ENCODE measurements at places on chromosomes 4 and X.

GRCh38 chr4:22460266-22460665 lies 55.6 kb downstream of the ADGRA3 start:
- DNase-seq = no peak

GRCh38 chr4:95831166-95831565 lies 8.7 kb upstream of the PDHA2 start:
- DNase-seq = no peak

- DNase-seq = no peak
These were observed 43.2 kb downstream of the HHIP start for GRCh38 chr4:144689125-144689524.

DNA sequence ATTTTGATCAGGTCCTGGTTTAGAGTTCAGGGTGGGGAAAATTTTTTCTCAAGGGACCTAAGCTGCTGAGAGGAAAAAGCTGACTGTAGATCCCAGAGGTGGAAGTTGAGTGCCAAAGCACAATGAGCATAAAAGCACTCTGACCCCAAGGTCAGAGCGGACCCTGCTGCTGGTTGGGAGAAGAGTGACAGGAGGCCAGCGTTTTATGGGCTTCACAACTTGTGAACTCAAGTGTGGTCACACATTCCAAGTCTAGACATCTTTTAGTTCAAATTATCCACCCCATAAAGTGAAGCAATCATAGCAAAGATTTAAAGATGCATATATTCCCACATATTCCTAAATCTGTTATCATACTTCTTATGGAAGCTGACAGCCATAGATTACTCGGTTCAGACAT lies 220.3 kb downstream of the CHIC2 start:
- no peak for DNase-seq

GRCh38 chrX:19689170-19689779 lies 174.0 kb upstream of the MAP3K15 start:
- DNase-seq = no peak

DNA sequence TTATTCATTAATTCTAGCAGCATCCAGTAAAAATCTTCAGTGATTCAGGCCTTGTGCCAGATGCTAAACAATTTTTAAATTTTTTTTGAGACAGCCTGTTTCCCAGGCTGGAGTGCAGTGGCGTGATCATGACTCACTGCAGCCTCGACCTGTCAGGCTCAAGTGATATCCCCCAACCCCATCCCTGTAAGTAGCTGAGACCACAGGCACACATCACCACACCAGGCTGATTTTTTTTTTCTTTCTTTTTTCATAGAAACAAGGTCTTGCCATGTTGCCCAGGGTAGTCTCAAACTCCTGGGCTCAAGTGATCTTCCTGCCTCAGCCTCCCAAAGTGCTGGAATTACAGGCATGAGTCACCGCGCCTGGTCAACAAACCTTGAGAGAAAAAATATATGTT lies 705.5 kb downstream of the ARAP2 start:
- no peak for DNase-seq

DNA sequence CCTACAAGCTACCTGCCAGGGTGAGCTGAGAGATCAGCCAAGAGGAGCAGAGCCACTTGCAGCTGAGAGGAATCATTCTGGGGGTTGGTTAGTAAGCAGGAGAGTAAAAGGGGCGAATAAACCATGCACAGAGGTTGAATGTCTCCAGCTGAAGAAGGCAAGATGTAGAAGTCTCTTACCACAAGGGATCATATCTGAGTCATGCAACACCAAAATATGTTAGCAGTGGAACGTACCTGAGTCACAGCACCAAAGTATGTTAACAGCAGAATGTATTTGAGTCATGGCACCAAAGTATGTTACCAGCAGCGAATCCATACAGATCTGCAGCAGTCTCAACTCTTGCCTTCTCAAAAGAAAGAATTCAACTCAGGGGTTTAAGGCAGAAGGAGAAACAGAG lies 29.9 kb downstream of the C4orf51 start:
- no peak for DNase-seq

DNA sequence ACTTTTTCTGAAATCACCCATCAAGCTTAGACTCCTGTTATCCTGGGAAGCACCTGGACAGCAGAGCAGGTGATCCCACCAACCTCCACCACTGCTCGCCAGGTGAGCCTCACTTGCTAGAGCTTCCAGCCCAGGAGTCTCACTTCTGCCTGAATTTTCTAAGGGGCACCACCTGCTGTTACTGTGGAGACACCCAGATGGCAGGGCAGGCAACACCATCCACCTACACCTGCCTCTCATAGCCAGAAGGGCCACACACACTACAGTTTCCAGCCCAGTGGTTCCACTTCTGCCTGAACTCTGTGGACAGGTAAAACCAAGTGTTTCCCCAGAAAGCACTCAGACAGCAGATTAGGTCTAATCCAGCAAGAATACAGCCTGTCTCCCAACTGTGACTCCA lies 262.0 kb downstream of the ARAP2 start:
- DNase-seq = no peak

GRCh38 chr4:34181311-34181841 lies 2062.9 kb downstream of the ARAP2 start:
- no peak for DNase-seq

- no peak for DNase-seq
These were observed 307.1 kb downstream of the TEX13A start for GRCh38 chrX:104913348-104913747.

GRCh38 chrX:134469486-134469885 lies 9.5 kb downstream of the HPRT1 start:
- no peak for DNase-seq

DNA sequence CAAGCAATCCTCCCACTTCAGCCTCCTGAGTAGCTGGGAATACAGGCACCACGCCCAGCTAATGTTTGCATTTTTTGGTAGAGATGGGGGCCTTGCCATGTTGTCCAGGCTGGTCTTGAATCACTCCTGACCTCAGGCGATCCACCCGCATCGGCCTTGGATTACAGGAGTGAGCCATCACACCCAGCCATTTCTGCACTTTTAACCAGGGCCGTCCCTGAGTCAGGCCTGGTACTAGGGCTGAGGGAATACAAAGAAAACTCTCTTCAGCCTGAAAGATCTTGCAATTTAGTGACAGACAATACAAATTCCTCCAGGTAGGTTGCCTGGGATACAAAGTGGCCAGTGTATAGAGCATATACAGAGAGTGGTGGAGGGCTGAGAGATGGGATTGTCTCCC lies 65.8 kb downstream of the BCOR start:
- no peak for DNase-seq

GRCh38 chr4:106238820-106239420 lies 77.1 kb downstream of the TBCK start:
- no peak for DNase-seq

GRCh38 chrX:103523605-103524004 lies 4.3 kb upstream of the RAB40A start:
- no peak for DNase-seq

DNA sequence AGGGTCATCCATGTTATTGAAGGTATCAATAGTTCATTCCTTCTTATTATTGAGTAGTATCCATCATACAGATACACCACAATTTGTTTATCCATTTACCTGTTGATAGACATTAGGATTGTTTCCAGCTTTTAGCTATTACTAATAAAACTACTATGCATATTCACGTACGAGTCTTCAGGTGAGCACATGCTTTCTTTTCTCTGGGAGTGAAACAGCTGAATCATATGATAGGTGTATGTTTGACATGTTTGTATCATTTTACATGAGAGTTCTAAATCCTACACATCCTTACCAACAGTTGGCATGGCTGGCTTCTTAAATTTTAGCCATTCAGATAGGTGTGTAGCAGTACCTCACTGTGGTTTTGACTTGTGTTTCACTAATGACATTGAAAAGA lies 556.6 kb upstream of the DIPK2B start:
- no peak for DNase-seq

DNA sequence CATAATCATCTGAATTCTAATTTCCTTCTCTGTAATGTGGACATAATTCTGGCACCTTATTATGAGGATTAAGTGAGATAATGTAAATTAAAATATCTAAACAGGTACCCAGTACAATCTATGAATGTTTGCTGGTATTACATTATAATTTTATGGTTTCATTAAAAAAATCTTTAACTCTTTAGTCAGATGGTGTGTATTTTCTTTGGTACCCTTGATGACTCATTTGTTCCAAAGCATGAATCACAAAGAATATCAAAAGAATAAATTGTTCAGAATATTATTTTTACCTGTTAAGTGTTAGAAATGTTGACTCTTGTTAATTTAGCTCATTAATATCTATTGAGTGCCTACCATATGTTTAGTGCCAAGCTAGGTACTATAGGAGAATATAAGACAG lies 74.3 kb downstream of the SNX25 start:
- no peak for DNase-seq

GRCh38 chr4:122830426-122831095 lies 3.9 kb downstream of the FGF2 start:
- no peak for DNase-seq

DNA sequence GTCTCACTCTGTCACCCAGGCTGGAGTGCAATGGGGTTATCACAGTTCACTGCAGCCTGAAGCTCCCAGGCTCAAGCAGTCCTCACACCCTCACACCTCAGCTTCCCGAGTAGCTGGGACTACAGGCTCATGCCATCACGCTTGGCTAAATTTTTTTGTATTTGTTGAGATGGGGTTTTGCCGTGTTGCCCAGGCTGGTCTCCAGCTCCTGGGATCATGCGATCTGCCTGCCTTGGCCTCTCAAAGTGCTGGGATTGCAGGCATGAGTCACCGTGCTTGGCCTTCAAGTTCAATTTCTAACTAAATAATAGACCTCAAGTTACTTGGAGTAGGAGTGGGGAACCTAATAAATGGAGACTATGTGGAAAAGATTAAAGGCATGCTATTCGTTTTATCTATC lies 48.9 kb downstream of the MND1 start:
- no peak for DNase-seq

DNA sequence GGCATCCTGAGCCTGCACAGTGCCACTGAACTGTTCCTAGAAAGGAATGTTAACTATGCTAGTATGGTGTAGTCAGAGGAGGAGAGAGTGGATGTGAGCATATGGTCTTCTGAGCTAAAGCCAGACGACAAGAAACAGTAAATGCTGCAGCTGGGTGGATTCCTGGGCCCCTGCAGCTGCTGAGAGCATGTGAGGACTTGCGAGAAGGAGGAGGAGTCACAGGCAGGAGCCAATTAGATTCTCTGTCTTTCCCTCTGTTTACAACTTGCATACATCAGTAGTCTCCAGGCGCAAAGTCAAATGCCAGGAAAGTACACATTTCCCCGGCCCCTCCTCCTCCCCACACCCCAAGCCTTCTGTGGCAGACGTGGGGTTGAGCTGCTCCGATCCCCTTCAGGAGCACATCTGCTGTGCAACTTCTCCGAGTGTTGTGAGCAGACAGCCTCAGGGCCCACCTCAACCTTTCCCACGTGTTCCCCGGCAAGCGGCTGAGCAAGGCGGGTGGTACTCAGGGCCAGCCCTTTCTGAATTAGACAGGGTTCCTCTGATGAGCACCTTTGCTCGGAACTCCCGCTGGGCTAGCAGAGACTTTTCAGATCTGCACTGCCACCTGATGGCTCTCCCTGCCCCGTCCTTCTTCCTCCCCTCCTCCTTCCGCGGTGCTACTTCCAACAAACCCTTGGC lies 108.7 kb upstream of the ATP6AP2 start:
- DNase-seq = no peak
